ENCODE measurements at places on chromosomes 16 and 17.
A peak's percentile ranks its signal among the peaks of the same experiment; 100 is the strongest.

DNA sequence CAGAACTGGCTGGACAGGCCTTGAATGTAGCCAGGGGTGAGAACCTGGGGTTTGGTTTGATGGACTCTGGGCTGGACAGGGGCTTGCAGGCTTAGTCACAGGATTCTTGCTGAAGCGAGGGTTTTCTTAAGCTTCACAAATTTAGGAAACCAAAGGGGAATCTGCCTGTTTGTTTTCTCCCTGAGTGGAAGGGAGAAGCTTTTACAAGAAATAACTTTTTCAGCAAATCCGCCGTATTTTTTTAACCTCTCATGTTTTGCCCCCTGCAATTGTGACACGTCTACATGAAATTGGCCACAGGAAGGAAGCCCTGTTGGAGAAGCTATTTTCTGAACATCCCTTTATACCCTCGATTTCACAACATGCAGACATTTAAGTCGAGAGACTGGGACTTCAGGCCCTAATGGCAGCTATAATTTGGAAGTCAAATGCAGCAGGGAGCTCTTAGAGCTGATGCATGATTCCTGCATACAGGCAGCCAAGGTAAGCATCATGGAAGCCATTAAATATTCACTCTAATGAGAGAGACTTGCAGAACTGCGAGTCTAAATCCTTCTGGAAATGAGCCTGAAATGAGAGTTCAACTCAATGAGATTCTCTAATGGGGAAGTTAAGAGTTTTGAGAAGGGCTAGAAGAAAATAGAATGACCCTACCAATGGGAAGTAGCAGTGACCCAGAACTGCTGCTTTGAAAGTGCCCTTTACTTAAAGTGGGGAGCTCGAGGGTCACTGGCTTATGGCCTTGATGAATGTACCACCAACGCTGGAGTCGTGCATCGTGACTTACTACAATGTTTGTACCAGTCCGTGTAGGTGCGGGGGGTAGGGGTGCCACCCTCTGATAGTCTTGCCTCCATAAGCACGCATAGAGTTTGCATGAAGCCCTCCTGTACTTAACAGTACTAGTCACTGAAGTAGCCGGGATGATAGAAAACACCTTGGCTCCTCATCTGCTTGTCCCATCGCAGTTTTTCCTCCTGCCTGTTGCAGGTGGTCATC, 45.1 kb upstream of the IRF8 start:
- no peak for DNase-seq

DNA sequence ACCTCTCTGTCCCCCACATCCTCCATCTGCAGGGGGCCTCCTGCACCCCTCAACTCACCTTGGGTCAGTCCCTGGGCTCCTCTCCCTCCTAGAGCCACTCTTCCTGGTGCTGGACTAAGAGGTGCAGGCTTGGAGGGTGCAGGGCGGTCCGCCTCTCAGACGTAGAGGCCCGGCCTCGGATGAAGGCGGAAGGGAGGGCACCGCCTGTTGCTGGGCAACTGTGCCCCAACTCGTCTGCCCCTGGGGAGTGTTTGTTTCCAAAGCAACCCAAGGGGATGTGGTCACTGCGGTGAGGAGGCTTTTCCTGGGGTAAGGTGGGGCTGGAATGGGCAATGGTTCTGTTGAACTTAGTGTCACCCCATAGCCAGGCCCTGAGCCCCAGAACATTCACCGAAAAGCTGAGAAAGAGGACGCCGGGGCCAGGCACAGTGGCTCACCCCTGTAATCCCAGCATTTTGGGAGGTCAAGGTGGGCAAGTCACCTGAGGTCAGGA, at the start of gene C16orf54:
Gene C16orf54, minus strand, starts transcription at position 138 of the 493 bp plus-strand sequence. CDS start 1,039 bp downstream, outside the sequence.
- DNase-seq = peak; percentile 97

- peak; percentile 25 for DNase-seq
These were observed 12.8 kb downstream of the ATPAF2 start for GRCh38 chr17:18025945-18026776.

GRCh38 chr17:31390748-31391495, 553 bp upstream of the RAB11FIP4 start:
- DNase-seq = no peak

GRCh38 chr17:12043702-12044101, 23.0 kb downstream of the MAP2K4 start:
- no peak for DNase-seq

DNA sequence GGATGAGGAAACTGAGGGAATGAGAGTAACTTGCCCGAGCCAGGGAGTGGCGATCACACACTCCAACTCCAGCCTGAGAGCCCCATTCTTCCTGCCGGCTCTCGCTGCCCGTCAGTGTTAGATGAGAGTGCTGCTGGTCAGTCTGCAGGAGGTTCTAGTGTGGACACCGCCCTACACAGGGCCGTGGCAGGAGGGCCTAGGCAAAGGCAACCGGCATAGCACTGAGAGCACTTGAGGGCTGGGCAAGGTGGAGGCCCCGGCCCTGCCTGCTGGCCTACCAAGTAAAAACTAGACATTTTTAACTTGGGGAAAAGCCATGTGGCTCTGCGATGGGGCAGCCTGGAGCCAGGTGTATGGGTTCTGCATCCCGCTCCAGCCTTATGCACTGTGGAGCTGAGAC, 354.8 kb downstream of the SEC14L1 start:
- no peak for DNase-seq

DNA sequence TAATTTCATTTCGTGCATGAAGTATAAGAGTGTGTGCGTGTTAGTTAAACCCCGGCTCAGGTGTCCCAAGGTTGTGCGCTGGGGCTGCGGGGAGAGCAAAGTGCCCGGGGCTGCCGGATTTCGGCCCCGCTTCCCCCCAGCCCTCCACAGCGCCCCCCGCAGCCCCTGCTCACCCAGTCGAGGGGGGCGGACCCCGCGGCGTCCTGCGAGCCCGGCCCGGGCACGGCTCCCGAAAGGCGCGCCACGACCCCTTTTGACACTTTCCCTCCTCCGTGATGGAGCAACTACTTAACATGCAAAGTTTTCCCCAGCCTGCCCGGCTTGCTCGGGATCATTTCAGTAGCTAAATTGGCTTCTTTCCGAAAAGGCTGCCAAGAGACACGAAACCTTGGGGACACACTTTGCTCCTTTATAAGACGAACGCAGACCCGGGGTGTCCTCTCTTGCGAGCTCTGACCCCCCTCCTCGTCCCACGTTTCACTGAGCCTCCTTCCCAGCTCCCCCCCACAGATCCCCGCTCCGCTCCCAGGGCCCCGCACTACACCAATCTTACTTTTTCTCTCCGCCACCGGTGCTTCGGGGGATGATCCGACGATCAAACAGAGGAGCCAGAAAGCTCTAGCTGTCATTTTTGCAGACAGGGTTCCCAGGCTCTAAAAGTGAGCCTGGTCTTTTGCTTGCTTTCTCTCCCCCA, 552 bp downstream of the C17orf58 start:
- DNase-seq = no peak

DNA sequence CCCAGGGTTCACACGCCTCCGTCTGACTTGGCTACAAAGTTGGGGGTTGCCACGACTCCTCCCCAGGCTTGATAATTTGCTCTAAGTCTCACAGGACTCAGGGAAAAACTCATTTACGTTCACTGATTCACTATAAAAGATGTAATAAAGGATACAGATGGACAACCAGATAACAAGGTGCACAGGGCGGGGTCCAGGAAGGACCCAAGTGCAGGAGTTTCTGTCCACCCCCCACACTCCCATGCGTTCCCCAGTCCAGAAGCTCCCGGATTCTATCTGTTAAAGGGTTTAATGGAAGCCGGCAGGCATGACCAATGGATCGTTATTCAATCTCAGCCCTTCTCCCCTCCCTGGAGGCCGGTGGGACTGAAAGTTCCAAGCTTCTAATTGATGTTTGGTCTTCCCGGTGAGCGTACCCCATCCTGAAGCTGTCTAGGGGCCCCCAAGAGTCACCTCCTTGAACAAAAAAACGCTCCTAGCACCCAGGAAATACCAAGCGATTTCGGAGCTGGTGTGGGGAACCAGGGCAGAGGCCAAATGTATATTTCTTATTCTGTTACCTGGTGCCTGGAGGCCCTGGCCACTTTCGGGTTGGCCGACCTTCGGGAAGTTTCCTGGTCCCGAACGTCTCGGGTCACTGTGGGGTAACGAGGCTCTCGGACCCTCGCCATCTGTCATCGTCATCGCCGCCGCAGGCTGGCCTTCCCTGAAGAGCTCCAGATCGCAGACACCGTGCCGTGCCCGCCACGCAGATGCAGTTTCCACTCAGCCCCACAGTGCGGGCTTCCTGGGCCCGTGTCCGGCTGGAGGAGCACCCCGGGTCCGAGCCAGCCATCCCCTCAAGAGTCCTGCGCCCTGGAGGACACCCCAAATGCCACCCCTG, 13.5 kb upstream of the METRNL start:
- no peak for DNase-seq

DNA sequence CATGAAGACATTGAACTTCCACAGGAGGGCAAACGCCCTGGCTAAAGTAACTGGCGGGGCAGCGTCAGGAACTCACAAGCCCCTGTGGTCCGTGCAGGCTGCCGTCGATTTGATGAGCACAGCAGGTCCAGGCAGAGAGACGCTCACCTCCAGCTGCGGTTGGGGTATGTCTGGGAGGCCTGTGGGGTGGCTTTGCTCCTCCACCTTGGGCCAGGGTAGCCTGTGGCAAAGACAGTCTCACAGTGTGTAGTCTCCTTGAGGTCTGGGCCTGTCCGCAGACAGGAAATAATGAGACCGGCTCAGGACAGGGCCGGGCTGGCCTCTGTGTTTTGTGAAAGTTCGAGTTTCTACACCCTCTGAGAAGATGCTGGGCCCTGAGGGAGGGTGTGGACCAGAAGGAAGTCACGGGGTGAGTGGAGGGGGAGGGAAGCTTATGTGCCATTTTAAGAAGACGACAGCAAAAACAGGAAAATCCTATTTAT, 103.3 kb downstream of the METRNL start:
- DNase-seq = no peak

GRCh38 chr16:86249631-86250030, 260.7 kb upstream of the FOXF1 start:
- no peak for DNase-seq

- no peak for DNase-seq
These were observed 130.4 kb downstream of the ABCC12 start for GRCh38 chr16:48025359-48025758.

- DNase-seq = no peak
These were observed 480 bp downstream of the TXNL4B start for GRCh38 chr16:72092832-72093447.

DNA sequence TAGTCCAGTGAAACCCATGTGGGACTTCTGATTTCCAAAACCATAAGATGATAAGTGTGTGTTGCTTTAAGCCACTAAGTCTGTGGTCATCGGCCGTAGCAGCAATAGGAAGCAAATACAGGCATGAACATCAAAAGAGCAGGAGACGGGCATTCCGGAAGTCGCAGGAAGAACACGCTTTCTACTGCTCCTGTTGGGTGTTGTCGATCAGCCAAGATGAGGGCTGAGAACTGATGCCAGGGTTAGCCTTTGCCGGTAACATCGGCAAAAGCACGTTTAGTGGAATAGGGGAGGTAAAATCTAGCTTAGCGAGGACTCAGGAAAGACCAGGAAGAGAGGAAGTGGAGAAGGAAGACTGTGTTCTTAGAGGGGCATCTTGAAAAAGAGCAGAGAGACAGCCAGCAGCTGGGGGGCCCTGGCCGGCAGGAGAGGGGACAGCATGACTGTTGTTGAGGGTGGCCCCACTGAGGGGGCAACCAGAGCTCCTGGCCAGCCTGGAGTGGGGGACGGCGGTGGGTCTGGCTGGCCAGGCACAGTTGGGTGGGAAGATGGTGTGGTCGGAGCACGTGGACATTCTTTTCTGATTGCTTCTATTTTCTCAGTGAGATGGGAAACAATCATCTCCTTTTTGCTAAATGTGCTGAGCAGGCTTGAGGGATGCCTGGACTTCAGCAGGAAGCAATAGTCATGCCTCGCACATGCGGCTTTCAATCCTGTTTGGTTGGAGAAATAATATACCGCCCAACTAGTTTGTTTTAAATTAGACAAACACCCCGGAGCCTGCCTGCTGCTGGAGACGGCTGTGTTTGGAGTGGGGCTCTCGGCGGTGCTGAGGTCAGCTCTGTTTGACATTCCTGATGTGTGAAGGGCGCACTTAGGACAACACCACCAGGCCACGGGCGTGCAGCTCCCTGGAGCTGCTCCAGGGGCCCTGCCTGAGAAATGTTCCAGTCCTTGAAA, 109.9 kb downstream of the METRNL start:
- DNase-seq = no peak
